ENCODE measurements at places on chromosomes 7 and 10.

- no peak for DNase-seq
Observed at GRCh38 chr7:25850735-25851134, 301.3 kb upstream of the NFE2L3 start.

DNA sequence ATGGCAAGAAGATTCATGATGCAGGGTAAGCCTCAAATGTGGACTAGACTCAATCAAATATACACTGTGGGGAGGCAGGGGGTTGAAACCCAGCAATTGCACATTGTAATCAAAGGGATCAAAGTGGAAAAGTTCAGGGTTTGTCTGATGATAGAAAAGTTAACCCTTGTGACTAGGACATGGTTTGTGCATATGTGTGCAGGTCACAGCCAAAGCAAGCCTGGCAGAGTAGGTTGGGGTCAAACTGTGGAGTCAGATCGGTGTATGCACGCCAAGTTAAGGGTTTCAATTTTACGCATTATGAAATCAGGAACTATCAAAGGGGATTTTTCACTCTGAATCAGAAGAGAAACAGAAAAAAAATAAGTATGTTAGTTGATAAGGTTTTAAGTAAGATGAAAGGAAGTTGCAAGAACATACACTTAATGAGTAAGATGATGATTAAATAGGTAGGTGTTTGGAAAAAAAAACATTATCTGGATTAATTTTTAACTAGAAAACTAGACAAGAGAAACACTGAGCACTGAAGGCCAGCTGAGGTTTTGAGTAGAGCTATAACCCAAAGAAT is 188.3 kb downstream of the DGKB start:
- no peak for DNase-seq

DNA sequence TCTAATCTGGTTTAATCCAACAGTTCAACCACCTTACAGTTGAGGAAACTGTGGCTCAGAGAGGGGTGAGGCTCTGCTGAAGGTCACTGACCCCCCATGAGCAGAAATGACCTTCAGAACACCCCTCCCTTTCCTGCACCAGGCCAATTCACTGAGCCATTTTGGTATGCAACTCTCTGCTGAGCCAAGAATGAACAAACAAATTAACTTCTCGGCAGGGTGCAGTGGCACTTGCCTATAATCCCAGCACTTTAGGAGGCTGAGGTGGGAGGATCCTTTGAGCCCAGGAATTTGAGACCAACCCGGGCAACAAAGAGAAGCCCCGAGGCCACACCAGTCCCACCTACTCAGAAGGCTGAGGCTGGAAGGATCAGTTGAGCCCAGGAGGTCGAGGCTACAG is 29.8 kb downstream of the PDGFA start:
- DNase-seq = no peak

GRCh38 chr7:5702876-5703571 is 78.4 kb downstream of the RNF216 start:
- no peak for DNase-seq

DNA sequence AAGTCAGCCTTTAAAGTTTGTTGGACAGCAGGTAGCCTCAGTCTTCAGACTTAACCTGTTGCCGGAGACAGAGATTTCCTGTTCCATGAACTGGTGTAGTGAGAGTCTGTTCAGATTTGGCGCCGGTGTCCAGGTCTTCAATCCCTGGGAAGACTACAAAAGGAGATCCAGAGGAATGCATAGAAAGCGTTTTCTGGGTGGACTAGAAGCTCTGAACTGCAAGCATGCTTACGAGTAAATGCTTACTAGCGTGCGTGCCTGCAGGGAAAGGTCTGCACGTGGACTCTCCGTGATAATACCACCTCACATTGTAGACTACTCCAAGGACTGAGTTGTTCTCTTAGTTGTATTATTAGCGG is 878 bp downstream of the GLRX3 start:
- DNase-seq = no peak

All from effector memory CD4-positive, alpha-beta T cell (primary cell).